ENCODE measurements at places on chromosomes 1 and 21. TPM values are rescaled to one million over a fixed set of nuclear protein-coding genes. Genes with fewer than 3 reads are reported as not detected.

TTC22 gene
- total RNA-seq, result 8.4 TPM

- no peaks in the 10 kb centered on the region for H3K4me1 ChIP-seq
- H3K27me3 ChIP-seq, result peaks cover 39% of the 10 kb centered on the region
- DNase-seq, result no peak
- H3K4me3 ChIP-seq, result no peak overlapping the region
- no peak overlapping the region for H3K27ac ChIP-seq
These were observed 56.0 kb upstream of the STUM start for GRCh38 chr1:226492426-226493137.

GRCh38 chr1:65894738-65895605 is 102.3 kb downstream of the PDE4B start:
- H3K27ac ChIP-seq, result no peak overlapping the region
- H3K4me1 ChIP-seq, result no peaks in the 10 kb centered on the region
- H3K36me3 ChIP-seq, result no peaks in the 10 kb centered on the region

DNA sequence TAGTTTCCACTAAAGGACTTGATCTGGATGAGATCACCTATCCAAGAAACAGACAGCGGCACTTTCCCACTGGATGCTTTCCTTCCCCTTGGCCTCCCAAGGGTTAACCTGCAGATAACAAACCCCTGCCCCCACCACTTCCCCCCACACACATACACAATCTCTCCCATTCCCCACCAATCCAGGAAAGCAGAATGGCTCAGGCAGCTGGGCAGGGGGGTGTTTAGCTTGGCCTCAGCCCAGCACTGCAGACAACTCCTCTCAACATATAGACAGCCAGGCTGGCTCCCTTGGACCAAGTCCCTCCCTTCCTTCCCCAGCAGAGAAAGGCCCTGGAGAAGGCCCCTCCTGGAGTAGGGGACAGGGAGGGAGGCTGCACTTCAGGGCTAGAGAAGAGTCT is 24.6 kb downstream of the PLEKHA6 start:
- DNase-seq, result no peak
- no peaks in the 10 kb centered on the region for H3K27me3 ChIP-seq
- no peak overlapping the region for H3K27ac ChIP-seq
- H3K4me1 ChIP-seq, result no peaks in the 10 kb centered on the region

Data from T-cell (primary cell).